ENCODE measurements at places on chromosomes 3 and 15.

- DNase-seq: no peak
These were observed 8.3 kb downstream of the ITGA11 start for GRCh38 chr15:68423359-68424296.

DNA sequence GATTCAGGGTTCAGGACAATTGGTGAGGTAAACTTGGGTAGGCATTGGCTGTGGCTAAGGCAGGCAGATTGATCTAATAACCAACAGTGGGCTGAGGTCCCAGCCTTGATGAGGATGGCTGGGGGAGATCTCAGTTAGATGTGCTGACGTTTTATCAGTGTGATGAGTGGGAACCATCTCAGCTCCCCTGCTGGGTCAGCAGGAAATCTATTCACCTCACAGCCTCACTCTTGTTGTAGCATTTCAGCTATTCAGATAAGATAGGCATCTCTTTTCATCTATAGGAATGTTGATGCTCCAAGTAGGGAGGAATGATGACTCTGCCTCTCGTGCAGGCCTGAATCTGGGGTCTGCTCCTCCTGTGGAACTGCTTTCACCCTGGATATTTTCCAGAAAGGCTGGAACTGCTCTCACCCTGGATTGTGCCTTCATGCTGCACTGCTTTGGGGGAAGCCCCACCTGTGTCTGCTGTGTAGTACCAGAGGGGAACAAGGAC, 973.7 kb downstream of the NSUN3 start:
- no peak for DNase-seq

- DNase-seq: no peak
These were observed 24.9 kb upstream of the C3orf80 start for GRCh38 chr3:160200353-160200752.

DNA sequence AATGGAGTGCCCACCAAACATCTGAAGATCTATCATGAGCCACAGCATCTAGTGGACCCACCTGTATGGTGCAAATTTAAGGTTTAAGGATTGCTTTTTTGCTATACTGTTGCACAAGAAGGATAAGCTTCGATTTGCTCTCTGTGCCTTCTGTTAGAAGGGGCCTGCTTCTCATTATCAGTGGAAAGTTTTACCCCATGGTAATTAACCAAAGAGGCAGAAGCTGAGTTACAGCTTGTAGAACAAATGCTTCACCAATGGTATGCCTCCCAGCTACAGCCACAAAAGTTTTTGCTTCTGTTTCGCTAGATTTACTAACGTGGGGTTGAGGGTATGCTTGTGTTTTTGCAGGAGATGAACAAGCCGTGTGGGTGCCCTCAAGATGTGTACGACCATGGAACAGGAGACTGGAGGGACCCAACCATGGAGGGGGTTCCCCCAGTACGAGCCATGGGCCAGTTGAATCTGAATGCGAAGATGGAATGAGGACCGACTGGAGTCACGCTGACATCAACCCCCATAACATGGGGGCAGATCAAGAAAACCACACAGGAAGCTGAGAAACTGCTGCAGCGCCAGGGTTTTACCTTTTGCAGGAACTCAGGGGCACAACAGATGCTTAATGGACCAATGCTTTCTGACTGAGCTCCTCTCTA, 43.5 kb downstream of the ACAD9 start:
- no peak for DNase-seq

DNA sequence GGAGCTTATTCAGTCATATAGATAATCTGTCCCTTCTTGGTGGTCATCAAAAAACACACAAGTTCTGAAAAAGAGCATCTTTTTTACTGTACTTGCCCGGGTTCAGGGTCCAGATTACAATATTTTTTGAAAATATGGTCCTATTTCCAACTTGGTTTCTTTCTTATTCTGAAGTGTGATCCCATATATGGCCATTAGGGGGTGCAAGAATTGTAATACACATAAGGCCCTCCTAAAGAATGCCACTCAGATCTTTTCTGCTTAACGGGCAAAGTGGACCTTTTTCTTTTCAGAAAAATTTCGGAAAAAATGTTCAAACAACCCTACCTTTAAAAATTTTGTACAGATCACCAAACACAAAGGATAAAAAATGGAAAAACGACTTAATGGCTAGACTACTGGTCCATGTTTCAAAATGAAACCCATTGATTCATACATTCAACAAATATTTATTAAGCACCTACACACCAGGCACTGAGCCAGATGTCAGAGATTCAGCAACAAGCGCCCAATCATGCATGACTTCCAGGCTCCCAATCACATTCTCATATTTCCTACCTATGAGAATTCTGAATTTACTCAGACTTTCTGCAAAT, 102.0 kb upstream of the MYRIP start:
- peak; percentile 45 for DNase-seq

GRCh38 chr3:27590437-27591298, 106.5 kb upstream of the SLC4A7 start:
- DNase-seq: no peak

GRCh38 chr3:108512671-108513070, 2.3 kb upstream of the MYH15 start:
- DNase-seq: no peak

DNA sequence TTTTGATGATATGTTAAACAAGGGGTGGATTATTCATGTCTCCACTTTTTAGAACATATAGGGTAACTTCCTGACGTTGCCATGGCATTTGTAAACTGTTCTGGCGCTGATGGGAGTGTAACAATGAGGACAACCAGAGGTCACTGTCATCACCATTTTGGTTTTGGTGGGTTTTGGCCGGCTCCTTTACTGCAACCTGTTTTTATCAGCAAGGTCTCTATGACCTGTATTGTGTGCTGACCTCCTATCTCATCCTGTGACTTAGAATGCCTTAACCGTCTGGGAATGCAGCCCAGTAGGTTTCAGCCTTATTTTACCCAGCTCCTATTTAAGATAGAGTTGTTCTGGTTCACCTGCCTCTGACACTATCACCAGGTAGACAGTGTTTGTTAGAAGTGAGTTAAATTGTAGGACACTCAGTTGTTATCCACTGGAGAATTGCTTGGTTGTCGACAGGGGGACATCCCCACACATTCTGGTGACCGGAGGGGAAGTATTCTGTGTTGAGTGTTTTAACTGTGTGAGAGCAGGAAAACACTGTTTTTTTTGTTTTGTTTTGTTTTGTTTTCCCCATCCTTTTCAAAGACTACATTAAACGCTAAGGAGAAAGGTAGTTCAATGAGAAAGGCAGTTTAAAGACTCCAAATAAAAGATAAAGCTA, 36.9 kb upstream of the SKIL start:
- DNase-seq: no peak

DNA sequence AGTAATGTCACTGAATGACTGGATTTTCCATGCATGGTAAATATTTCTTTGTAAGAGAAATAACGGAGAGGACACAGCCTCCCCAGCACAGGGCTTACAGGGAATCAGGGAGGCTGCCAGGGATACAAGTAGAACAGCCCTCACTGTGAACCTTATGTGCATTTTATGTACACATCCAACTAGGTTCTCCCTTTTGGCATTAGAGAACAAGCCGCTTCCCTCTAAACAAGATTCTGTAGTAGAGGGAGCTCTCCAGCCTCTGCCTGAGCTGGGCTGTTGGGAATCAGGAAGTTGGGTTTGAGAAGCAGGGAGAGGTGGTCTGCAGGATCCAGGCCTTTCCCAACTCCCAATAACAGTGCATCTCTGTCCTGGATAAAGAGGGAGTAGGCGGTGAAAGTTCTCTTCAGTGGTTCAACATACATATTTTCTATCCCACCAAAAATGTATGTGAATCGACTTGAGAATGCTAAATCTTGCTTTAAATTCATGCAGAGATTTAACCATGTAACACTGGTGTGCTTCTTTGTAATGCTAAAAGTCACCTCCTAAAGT, 83.7 kb downstream of the ARNT2 start:
- DNase-seq: no peak

- DNase-seq: no peak
These were observed 27.5 kb downstream of the CRYGS start for GRCh38 chr3:186516646-186517045.

DNA sequence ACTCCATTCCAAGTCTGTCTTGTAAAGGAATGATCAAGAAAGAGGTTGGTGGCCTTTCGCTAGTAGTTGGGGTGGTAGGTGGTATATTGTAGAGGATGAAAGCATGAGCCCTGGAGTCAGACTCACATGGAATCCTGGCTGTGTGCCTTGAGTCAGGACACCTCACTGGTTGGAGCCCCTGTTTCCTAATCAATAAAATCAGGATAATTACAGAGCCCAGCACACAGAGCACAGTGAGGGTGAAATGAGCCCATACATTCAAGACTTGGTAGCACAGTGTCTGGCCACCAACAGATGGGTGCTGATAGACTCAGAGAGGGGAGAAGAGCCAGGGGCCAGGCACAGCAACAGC, 95.1 kb upstream of the MYZAP start:
- no peak for DNase-seq

DNA sequence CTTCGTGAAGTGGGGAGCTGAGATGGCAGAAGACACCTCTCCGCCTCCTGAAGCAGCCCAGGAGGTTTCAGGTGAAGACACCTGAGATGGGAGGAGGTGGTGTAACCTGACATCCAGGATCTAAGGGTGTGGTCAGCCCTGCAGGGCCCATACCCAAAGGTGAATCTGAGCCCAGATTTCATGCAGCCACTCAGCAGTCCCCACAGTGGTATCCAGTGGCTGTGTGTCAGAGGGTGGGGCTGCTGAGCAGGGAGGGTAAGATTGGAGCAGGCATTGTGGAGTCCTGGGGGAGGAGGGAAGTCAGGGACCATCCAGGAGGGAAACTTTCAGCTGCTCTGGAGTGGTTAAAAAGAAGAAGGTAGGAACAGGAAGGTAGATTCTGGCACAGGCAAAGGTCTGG, 46.0 kb upstream of the SMAD6 start:
- no peak for DNase-seq

DNA sequence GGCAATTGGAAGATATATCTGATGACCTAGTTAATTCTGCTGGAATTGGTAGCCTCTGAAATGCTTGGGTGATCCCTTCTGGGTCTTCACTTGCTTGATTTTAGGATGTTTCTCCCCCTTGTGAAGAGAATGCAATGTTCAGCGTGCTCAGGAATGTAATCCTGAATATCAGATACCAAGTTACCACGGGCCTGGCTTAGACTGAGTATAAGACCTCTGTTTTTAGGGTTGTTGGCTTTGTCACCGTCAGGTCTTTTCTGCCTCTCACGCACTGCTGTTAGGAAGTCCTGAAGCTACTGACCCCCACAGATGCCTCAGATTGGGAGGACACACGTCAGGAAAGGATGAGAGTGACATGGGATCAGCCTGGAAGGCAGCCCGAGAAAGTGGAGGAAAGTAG, 198.5 kb downstream of the CDIN1 start:
- no peak for DNase-seq

- no peak for DNase-seq
These were observed 66.5 kb downstream of the NME9 start for GRCh38 chr3:138263104-138263503.

GRCh38 chr3:149101641-149102040, 15.3 kb upstream of the HLTF start:
- no peak for DNase-seq

GRCh38 chr3:125125821-125126245, 70.0 kb upstream of the HEG1 start:
- no peak for DNase-seq

DNA sequence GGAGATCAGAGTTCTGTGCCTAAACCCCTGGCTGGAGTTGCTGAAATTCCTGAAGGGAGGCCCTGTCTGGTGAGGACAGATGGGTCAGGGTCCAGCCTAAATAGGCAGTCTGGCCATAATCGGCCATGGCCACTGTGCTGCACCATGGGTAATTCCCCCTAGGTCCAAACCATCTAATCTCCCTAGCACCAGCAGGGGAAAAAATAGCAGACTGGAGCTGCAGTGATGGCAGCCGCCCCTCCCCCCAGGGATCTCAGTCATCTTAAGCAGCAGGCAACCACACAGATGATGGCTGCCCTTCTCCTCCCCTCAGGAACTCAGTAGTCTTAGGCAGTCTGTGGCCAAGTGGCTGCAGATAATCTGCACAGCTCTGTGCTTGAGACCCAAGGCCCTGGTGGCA, 68.4 kb upstream of the CD96 start:
- DNase-seq: no peak

DNA sequence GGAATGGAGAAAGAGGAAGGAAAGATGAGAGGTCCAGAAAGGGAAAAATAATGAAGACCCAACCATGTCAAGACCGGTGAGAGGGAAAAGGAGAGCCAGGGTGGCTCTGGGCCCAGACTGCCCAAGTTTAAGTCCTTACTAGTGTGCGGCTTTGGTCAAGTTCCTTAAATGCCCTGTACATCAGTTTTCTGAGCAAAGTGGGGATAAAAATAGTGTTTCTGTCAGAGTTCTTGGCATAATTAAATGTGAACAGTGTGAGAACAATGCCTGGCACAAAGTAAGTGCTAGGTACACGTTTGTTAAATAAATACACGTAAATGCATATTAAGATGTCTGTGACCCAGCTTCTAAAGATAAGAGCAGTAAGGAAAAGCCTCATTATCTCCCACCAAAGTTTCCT, 23.8 kb downstream of the WWTR1 start:
- DNase-seq: no peak

DNA sequence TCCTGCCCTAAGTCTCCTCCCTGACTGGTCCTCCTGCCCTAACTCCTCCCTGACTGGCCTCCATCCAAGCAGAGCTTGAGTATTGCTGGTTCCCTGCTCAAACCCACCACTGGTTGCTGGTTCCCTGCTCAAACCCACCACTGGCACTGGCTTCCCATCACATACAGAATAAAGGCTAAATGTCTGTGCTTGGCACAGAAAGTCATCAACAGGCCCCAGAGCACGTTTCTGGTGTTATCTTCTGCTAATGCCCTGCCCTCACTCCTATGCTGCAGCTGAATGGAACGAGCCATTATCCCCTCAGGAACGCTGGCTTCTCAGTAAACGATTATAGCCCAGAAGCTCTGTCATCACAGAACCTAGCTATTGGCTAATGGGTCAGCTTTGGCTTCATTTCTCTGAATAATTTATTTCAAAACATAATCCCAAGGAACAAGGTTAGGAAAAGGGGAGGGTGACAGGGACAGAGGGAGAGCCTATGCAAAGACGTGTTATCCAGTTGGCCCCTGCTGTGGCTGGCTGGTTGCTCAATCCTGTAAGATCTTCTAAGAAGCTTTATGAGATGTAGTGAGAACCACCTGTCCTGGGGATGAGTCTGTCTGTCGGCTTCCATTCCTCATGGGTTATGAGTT, 6.3 kb upstream of the MUC20 start:
- DNase-seq: no peak

DNA sequence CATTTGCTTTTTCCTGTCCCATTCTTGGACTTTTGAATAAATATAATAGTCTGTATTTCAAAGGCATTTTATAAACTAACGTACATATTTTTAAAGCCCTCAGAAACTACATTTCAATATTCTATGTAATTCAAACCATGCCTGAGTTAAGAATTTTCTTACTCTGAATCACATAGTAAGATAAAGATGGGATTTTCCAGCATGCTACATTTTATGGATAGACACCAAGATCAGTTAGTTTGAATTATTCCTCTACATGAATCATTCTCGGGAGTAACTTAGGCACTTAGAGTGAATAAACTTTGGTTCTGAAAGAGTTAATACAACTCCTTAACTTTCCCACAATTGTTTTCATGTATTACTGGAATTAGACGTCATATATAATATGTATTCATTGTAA, 713.3 kb upstream of the CBLB start:
- no peak for DNase-seq
